NCI-H1417 treated with DMSO at 0.1 percent for 48 hours (cell line): ENCODE measurements at places on chromosomes 3 and 15.

DNA sequence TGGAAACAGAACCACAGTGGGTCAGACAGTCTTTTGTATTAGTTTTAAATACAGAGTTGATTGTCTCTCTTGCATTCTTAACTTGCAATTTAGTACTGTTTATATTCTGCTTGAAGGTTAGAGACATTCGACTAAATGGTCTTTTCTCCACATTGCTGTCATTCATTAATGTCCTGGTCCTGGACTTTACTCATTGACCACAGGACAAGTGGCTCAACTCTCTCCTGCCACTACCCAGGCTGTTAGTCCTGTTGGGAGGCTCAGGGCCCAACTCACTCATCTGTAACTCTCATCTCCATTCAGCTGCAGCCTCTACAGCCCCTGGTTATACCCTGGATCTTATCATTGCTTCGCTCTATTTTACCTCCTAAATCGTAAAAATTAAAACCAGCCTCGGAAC, 427.4 kb downstream of the LPP start:
- DNase-seq: no peak

- DNase-seq: no peak
These were observed 108.3 kb upstream of the ETV5 start for GRCh38 chr3:186216900-186217819.

GRCh38 chr15:65580287-65580686, 30.6 kb downstream of the INTS14 start:
- DNase-seq: no peak

- no peak for DNase-seq
These were observed 37.7 kb downstream of the SYNM start for GRCh38 chr15:99142562-99142961.

GRCh38 chr3:155739154-155739553, 5.7 kb downstream of the PLCH1 start:
- no peak for DNase-seq

GRCh38 chr3:65779390-65779789, 259.3 kb downstream of the MAGI1 start:
- DNase-seq: no peak

GRCh38 chr15:69814932-69815331, 282.8 kb downstream of the TLE3 start:
- DNase-seq: no peak

DNA sequence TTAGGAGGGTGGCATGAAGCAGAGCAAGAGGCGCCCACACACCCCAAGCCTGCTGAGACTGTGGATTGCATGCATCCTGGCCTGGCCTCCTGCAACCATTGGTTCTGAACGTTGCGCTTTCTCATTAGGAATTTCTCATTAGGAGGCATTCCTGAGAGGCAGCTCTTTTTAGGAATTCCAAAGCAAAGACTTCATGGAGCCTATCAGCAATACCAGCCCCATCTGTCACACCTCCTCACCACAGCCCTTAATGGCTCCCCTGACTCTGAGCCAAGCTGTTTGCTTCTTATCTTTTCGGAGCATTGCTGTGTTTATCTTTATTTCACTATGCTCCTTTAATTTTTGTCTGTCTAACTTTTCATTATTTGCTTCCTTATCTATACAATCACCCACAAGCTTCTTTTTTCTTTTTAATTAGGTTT, 226.9 kb downstream of the CACNA2D3 start:
- DNase-seq: no peak

GRCh38 chr3:127846576-127846975, 24.3 kb upstream of the MGLL start:
- DNase-seq: no peak

GRCh38 chr15:100234158-100235029, 107.4 kb downstream of the ADAMTS17 start:
- DNase-seq: no peak

DNA sequence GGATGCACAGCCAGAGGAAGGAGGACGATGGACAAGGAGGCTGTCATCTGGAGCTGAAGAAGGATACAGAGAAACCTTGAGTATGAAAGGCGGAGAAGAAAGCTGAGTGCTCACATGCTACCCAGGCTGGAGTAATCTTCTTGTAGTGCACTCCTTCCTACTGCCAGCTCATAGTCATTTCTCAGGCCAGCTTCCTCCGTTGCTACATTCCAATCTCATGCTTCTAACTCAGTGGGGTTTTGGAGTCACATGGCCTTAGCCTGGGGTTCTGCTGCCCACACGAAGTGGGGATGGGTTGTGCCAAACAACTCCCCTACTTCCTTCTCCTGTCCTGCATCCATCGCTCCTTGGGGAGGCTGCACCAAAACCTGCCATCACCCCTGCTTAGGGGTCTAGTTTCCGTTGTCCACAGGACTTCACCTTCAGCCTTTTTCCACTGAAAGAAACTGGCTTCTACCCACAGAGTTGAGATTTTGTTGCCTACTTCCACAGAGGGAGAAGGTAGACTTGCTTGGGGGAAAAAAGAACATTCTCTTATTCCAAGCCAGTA, 239.9 kb downstream of the EPHB1 start:
- no peak for DNase-seq

DNA sequence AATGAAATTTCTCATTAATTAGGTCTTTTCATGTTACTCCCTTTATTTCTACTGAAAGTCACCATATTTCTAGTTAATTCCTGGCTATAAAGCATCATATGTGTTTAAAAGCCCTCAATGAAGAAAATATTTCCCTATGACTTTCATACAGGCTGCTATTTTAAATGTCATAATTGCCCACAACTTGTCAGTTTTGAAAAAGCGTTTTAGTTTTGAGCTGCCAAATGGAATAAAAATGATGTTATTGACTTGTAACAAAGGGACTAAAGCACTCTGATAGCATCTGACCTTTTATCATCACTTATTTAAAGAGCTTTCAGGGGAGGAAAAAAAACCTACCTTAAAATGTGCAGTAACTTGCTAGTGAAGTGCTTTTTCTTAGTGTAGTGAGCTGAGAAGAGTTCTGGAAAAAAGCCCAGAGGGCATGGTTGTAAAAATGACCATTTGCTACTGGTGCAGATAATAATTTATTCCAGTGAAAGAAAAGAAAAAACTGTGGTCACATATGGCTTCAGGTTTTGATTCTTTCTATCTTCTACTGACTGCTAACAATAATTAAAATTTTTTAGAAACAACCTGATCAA, 877.2 kb downstream of the CADM2 start:
- DNase-seq: no peak

GRCh38 chr15:38828031-38828532, 263.5 kb upstream of the RASGRP1 start:
- DNase-seq: no peak
